NCI-H1436 (cell line): ENCODE measurements at places on chromosomes 3 and 15.

DNA sequence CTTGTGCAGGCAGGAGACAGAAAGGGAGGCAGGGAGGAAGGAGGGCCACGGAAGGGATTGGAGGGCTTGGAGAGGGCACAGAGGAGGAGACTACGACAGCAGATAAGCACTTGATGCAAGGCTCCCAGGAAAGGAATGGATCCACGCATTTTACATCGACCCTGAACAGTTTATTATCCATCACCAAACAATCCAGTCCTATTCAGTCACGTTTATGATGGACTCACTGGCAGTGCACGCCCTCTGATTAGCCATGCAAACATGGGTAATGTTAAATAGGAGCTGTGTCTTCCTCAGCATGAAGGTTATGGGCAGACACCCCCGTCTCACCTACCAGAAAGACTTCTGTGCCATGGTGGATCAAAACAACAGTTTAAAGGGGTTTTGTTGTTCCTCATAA lies 80.2 kb upstream of the SNRK start:
- DNase-seq = no peak

GRCh38 chr3:98793971-98794370 lies 30.8 kb downstream of the ST3GAL6 start:
- peak; percentile 1 for DNase-seq

GRCh38 chr3:20417388-20418108 lies 231.5 kb upstream of the SGO1 start:
- DNase-seq = no peak

DNA sequence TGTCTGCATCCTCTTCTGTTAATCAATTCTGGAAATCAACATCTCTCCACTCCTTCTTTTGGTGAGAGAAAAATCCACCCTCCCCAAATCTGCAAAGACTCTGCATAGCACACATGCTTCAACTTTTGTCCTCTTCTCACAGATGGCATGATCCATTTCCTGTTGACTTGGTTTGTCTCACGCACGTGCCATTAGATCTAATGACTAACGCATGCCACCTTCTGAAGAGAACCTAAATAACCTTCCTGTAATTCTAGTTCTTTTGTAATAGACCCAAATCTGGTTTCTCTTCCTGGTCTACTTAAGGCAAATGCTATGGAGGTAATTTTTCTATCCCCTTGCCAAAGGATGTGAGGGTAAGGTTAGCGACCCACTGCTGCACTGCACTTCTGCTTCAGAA lies 51.0 kb upstream of the ATOSA start:
- DNase-seq = no peak

- DNase-seq = no peak
Observed at GRCh38 chr3:114274929-114275328, 18.9 kb upstream of the TIGIT start.

DNA sequence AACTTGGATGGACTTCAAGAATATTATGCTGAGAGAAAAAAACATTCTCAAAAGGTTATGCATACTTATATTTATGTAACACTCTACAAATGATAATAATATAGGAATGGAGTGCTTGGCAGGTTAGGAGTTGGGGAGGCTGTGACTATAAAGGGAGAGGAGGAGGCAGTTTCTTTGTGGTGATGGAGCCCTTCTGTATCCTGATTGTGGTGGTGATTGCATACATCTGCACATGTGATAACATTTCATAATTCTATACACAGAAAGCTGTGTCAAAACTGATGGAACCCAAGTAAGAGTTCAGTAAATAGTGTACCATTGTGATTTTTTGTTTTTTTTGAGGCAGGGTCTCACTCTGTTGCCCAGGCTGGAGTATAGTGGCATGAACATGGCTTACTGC lies 31.7 kb upstream of the FAM3D start:
- DNase-seq = no peak

DNA sequence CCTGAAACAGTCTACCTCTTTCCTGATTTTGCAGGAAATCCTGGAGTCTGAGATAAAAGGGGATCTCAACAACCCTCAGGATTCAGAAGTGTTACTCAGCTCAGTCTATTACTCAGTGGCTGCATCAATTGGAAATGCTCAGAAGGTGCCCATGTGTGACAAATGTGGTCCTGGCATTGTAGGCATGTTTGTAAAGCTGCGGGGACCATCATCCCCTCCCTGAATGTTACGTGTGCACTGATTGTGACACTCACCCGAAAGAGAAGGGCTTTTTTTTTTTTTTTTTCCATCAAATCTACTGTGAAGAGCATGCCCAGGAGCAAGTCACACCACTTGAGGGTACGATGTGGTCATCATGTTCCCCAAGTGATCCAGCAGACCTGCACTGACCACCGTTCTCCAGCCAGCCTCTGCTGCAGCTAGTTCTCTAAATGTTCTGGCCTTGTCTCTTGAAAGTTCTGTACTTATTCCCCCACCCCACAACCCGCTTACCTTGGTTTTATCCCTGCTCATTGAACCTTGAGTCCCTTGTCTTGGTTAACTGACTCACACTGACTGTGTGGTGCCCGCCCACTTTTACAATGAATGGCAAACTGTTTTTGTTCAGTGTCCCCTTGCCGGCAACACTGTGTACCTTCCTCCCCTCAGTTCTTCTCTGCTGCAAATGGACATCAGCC lies 19.8 kb downstream of the ST3GAL6 start:
- DNase-seq = no peak
